Stimulated activated CD8-positive, alpha-beta memory T cell treated with anti-CD3 and anti-CD28 coated beads, Interleukin-4, amount 100 ng/mL, for 4 hours (primary cell): ENCODE measurements at places on chromosomes 2 and 18.

GRCh38 chr2:189421644-189422043, 19.6 kb upstream of the WDR75 start:
- DNase-seq: no peak

GRCh38 chr2:107111623-107112022, 225.7 kb upstream of the ST6GAL2 start:
- no peak for DNase-seq

GRCh38 chr2:45605116-45605515, 6.0 kb downstream of the SRBD1 start:
- no peak for DNase-seq

DNA sequence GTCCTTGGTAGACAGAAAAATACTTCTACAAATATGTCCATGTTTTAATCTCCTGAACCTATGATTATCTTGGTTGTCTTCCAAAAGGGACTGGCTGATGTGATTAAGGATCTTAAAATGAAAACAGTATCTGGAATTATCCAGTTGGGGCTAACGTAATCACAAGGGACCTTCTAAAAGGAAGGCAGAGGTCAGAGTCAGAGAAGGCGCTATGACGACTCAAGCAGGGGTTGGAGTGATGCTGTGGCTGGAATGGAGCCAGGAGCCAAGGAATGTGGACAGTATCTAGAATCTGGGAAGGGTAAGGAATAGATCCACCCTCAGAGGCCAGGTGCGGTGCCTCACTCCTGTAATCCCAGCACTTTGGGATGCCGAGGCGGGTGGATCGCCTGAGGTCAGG, 4.2 kb upstream of the USP14 start:
- DNase-seq: no peak

DNA sequence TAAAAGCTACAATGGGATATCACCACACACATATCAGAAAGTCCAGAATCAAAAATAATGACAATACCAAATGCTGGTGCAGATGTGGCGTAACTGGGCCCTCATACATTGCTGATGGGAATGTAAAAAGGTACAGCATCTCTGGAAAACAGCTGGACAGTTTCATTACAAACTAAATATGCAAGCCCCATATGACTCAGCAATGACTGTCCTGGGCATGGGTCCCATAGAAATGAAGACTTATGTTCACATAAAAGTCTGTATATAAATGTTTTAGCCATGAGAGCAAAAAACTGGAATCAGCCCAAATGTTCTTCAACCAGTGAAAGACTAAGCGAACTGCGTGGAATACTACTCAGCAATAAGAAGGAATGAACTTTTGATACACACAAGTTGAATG, 56.7 kb downstream of the ALPK2 start:
- DNase-seq: no peak

- DNase-seq: no peak
These were observed 21.0 kb upstream of the CABLES1 start for GRCh38 chr18:23114171-23114881.

DNA sequence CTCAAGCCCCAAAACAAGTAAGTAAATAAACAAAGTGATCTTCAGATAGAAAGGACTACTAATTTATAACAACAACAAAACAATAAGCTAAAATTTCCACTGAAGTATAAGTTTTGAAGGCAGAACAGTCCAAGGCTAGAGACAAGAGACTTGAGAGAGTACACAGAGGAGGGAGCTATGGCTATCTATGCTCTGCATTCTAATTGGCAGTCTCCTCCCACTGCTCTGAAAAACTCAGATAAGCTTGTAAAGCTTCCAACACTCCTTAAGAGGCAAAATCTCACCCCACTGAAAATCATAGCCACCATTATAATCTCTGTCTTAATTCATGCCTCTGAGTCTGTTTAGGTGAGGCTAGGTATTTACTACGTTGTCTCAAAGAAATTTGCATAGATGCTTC, 714.6 kb upstream of the LRATD1 start:
- DNase-seq: no peak

GRCh38 chr2:217857624-217858506, 144.9 kb downstream of the TNS1 start:
- DNase-seq: no peak

- DNase-seq: no peak
These were observed 454.2 kb upstream of the TNP1 start for GRCh38 chr2:217314021-217314460.

DNA sequence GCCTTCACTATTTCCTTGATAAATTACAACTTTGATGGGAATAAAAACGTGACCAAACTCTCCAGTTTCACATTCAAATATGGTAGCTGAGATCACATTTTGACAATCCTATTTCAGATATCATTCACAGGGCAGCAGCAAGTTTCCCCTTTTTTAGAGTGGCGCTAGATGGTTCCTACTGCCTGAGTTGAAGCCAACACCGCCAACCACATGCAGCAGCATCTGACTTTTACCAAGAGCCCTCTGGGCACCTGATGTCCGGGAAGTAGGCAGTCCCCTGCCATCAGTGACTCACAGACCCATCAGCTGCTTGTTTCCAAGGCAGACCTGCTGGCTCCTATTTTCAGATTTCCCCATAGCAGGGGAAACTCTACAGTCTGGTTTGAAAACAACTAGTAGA, 4.0 kb upstream of the MREG start:
- DNase-seq: no peak

DNA sequence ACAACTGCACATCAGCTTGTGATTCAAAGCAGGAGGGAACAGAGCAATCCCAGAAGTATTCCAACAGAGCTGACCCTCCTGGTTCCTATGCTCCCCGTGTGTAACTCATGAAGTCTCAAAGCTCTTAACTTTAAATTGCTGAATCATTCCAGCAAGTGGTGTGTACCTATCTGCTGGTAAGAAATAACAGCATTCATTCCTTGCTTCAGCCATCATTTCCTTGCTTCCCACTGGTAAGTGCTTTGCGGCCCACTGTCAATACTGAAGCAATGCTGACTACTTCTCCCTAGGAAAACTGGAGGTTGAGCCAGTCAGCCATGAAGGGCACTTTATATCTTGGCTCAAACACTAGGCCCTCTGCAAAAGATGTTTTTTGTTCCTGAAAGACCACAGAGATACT, 222.4 kb downstream of the EXOC6B start:
- no peak for DNase-seq
